H9 (cell line): ENCODE measurements at places on chromosomes 1 and 21.

GRCh38 chr1:46489638-46490405 is at the start of gene DMBX1:
DMBX1 (plus strand) TSS chr1:46489836; CDS start chr1:46507011, 17,175 bp downstream.
- peak; percentile 86 for DNase-seq

GRCh38 chr1:183227422-183228346 is 41.6 kb downstream of the LAMC2 start:
- peak; percentile 81 for DNase-seq

DNA sequence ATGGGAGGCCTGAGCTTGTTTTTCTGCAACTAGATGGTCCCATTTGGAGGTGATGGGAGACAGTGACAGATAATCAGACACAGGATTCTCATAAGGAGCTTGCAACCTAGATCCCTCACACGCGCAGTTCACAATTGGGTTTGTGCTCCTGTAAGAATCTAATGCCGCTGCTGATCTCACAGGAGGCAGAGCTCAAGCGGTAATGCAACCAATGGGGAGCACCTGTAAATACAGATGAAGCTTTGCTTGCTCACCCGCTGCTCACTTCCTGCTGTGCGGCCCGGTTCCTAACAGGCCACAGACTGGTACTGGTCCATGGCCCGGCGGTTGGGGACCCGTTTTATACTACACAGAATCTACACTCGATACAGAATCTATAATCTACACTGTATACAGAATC is 52.6 kb upstream of the B3GALNT2 start:
- no peak for DNase-seq

DNA sequence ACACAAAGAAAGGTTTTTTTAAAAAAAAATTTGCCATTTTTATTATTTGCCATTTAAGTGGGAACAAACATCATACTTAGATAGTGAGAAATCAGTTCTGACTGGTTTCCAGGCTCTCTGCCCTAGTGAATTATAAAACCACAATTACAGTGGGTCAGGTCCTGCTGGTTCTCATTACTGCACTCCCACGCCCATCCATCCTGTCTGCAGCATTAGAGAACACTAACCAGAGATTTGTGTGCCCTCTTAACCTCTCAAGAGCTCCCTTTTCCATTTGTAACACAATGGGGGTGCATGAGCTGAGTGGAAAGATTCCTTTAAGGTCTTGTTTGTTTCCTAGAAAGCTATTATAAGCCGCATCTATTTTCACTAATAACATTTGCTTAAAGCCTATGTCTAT is 489.3 kb downstream of the AMY1C start:
- no peak for DNase-seq

DNA sequence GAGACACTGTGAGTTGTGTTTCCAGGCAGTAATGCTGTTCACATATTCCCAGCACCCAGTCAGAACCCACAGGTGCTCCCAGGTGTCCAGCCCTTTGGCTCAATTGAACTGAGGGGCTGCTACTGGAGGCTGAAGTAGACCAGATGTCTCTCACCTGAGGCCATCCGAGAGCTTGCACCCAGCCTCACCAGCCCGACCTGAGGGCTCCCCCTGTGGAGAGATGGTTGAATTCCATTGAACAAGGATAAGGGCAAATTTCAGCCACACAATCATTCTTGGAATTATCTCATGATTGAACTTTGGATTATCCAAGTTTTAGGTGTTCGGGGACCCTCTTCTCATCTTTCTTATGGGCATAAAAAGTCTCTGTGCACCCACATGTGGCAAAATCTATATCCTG is 52.1 kb downstream of the OBSCN start:
- peak; percentile 48 for DNase-seq

DNA sequence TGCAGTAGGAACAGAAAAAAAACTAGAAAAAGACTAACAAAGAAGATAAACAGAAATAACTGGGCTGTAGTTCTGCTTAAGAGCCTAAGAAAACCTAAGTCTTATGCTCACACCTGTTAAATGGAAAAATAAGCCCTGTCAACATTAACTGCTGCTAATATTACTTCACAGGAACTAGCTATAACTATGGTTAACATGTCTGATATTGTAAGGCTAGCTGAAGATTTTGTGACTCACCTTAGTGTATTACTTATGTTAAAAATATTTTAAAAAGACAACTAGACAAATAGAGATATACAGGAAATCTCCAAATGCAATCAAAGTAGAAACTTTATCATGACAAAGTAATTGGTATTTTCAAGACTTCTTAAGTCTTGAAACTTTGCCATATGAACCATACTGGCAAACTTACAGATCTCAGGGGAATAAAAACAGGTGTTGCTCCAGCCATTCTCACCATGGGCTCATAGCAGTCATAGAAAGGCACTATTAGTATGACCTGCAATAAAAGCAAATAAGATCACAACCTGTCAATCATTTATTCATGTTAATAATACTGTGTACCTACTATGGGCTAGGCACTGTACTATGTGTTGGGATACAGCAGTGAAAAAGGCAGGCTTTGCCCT is 30.7 kb downstream of the KYAT3 start:
- no peak for DNase-seq

- no peak for DNase-seq
These were observed 48.3 kb upstream of the SLC22A15 start for GRCh38 chr1:115927971-115928370.

DNA sequence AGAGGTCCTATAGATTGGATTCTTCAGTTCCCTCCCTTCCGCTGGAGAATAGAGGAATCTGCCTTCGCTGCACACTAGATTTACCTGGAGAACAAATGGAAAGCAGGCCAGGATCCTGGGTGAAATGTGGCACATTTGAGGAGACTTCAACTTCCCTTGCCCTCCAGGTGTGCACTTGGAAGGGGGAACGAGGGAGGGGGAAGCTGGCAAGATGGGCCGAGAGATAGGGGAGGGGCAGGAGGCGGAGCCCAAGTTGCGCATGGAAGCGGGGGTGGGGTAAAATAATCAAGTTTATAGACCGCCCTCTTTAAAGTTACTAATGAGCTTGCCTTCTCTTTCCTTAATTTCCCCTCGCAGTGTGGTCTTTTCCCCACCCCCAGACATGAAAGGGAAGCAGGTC is 155.7 kb upstream of the CAMK1G start:
- DNase-seq = peak; percentile 74
